ENCODE measurements at places on chromosomes 7 and 10.

- no peak for DNase-seq
These were observed 29.8 kb downstream of the TES start for GRCh38 chr7:116240024-116240668.

GRCh38 chr7:2001601-2002442, 230.9 kb downstream of the MAD1L1 start:
- no peak for DNase-seq

DNA sequence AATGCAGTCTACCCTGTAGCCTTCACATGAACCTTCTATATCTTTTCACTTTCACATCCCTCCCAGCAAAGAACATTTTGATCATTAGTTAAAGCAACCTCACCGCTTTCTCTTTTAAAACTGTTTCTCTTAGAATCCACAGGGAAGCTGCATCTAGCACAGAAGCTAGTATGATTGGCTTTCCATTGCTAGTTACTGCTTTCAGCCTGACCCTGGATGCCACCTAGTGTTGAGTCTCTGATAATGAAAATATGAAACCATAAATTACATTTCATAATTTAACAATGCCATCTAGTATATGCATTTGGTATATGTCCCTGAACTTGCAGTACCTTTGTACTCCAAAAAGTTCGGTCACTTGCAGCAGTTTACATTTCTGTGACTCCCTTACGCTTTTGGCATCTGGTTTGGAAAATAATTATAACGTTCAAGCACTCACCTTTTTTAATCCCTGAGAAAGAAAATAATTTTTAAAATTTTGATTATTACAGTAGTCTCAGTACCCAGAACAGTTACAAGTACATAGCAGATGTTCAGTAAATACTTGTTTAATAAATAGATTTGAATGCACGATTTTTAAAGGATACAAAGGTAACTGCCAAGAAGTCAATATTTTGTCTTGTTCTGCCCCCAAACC, 22.7 kb downstream of the CISD1 start:
- DNase-seq, result peak; percentile 10

- no peak for DNase-seq
These were observed 238.8 kb upstream of the LYZL1 start for GRCh38 chr10:29050081-29050480.

DNA sequence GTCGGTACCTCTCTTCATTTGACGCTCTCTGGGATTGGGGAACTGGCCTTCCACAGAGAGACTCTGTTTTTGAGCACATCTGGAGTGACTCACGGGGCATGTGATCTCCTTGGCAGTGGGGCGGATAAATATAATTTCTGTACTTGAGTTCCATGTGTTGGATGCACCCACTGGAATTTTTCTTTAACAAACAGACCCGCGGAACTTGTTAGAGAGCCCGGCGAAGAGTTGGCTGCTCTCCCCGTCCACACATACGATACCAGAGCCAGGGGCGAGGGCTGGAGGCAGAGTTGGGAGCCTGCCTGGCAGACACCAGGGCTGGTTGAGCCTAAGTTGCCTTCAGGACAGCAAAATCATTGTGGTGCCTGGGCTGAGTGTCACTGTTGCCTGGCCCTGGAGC, at the start of gene FAM180A:
TSS of gene FAM180A (minus strand) at position 44 of the 400 bp plus-strand sequence. CDS start 233 bp downstream, outside the sequence.
- DNase-seq, result no peak

DNA sequence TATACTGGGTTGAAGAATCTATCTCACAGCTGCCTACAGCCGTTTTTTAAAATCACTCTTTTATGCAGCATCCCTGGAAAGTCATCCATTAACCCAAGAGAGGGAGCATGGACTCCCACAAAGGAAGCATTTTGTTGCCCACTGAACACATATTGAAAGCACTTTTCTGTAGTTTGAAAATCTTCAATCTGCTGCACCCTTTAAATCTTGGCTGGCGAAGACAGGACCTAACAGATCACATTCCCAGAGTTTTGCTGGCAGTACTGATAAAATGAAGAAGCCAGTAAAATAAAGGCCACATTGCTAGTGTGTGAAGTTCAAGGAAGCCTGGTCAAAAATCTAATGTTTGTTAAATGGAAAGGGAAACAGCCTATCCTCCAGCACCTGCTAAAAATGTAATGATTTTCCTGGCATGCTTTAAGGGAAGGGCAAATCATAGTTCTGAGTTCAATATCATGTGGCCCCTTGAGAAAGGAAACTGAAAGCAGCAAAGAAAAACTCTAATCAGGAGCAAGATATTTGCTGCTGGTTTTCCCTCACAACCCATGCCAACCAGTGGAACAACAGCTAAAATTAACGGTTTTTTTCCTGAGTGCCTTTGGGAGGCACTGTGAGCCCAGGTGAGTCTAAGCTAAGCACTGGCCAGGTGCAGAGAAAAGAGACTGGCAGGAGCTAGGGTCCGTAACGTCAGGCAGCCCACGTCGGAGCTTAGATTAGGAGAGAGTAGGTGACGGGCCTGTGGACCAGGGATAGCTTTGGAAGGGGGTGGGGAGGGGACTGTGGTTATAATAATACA, 97.9 kb upstream of the PALS2 start:
- DNase-seq, result no peak

DNA sequence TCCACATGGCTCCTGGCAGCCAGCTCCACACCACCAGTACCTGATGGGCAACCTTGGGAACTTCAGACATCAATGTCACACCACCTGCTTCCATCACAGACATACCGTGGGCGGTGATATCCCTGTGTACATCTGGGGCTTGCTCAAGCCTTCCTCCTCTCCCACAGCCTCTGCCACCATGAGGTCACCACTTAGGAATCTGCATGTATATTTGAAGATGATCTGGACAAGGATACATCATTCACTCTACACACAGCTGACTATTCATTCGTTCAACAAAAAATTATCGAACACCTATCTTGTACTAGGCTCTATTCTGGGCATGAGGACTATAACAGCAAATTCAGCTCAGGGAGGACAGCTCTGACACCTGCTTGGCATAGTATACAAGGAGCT, 6.8 kb downstream of the DLG5 start:
- no peak for DNase-seq

GRCh38 chr7:11749629-11750028, 82.4 kb downstream of the THSD7A start:
- DNase-seq, result no peak

- DNase-seq, result no peak
These were observed 685.3 kb upstream of the GALNT17 start for GRCh38 chr7:70446448-70447143.

DNA sequence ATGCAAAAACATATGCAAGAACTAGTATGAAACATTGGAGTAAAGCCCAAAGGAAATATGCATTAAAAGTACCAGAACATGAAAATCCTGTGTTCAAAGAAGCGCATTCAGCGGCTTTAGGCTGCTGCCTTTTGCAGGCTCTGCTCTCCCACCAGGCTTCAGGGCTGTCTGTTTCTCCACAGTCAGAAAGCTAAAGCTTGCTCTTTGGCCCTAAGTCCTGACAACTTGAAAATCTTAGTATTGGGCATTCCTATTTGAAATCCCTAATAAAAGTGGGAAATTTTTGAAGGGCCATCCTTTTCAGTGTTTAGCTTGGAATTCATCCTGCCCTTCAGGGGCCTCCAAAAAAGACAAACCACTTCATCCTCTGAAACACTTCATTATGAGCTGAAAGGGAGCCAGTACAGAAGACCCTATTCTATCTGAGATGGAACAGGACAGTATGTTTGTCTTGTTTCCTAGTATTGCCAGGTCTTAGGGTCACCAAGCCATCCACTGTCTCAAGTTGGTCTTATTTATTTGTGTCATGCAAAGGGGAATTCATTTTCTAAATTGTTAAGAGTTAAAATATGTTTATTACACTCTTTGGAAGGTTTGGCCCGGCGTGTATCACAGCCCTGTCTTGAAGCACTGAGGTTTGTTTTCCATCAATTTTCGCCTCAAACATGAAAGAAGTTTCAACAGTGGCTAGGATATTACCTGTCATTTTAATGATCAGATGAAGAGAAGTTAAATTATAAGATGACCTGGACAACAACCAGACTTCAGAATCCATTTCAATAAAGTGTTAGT, 326.3 kb upstream of the BMPER start:
- DNase-seq, result no peak

DNA sequence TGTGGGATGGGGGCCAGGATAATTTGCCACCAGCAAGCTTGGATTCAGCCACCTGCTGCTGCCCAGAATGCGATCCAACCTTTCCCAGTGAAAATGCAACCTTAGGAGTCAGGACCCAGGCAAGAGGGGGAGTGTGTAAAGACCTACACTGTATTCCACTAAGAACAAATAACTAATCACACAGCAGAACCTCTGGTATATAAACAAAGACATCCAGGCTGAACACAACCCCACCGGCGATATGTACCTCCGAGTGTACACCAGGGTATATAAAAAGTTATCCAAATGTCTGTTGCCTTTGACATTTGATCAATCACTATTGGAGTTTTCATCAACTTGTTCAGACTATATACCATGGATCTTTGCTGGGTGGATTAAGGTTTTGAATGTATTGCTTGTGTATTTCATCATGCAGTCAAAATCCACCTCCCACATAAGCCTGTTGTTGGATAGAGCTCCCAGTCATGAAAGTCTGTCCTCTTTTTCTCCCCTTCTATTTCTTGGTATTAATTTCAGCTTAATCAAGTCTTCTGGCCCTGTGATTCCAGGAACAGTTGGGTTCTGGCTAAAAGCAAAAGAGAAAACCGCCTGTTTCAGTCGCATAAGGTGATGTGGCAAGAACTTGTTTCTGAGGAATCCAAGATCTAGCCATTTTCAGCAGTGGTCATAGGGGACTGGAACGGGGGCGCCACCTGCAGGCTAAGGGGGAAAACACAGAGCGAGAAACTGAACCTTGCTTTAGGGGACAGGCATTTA, 290.7 kb downstream of the CCDC3 start:
- DNase-seq, result peak; percentile 73

DNA sequence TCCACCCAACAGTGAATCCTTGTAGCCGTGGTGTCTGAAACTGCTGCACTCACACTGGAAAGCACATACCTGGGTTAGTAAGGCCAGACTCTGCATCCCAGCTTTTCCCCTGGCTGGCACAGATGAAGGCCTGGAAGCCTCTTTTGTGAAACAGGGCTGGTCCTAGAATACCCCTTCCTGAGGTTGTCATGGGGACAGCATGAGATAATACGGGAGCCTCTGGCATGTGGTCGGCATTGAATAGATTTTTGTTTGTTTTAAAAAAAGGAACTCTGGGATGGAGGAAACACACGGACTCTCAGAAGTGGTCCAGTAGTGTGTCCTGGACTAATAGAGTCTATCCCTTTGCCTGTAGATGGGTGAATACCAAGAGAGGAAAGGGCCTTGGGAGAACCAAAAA, 129.7 kb downstream of the TMEM178B start:
- DNase-seq, result no peak

DNA sequence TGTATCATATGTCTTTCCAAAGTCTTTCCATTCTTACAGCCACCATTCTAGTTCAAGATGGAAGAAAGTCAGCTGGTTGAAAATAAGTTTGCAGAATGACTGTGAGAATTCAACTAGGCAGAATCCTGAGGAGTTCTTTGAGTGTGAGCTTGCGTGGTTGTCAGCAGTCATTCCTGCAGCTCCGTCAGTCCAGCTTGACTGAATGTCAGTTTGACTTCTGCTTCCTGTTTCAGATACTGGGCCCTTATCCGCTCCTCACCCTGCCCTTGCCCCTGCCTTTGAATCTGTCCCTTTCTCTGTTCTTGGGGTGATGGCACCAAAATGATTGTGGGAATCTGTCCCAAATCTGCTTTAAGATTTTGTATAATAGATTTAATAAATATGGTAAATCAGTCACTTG, 27.8 kb downstream of the SLC26A5 start:
- no peak for DNase-seq

Data from activated CD4-positive, alpha-beta T cell treated with anti-CD3 and anti-CD28 coated beads, Interleukin-2, amount 50 U/mL, for 4 hours (primary cell).